ENCODE measurements at places on chromosomes 2 and 18. TPM values are rescaled to one million over a fixed set of nuclear protein-coding genes. Genes with fewer than 3 reads are reported as not detected.

- no peak for DNase-seq
These were observed 69.2 kb downstream of the LONRF2 start for GRCh38 chr2:100252811-100253698.

GRCh38 chr2:156982615-156983014 is 274.9 kb upstream of the GALNT5 start:
- DNase-seq, result no peak

DNA sequence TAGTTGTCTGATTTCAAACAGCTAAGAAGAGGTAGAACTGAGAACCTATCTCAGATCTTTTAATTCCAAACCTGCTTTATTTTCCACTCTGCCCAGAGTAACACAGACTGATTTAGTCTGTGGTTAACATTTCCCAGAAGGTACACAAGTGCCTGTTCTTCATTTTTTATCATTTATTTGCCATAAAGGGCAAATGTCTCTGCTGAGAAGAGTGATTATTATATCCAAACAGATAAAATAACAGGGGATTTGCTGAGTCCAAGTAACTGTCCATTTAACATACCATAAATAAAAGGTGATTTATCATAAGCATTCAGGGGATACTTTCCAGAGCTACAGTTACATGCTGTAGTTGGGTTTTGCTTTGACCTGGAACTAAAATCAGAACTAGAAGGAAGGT is 617.7 kb downstream of the MBD2 start:
- no peak for DNase-seq

- no peak for DNase-seq
These were observed 176.4 kb downstream of the ALK start for GRCh38 chr2:29744976-29745375.

GRCh38 chr2:213751446-213751845 is 467.2 kb downstream of the SPAG16 start:
- DNase-seq, result no peak

GRCh38 chr2:118576109-118576855 is 271.2 kb downstream of the EN1 start:
- DNase-seq, result no peak

DNA sequence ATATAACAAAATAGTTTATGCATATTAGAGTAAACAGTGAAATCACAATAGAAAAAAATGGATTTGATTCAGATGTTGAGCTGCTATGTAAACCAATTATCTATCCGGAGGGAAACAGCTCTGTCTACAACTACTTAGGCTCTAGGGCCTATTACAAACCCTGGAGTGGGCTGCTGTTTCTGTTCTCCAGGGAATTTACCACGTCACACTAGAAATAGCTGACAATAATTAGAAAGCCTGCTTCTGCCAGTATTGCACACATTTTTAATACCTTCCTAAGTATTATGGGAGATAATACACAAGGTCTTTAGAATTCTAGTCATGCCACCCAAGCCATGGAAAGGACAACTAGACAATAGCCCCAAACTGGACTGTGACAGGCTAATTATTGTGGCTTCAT is 411.1 kb downstream of the FIGN start:
- no peak for DNase-seq

DNA sequence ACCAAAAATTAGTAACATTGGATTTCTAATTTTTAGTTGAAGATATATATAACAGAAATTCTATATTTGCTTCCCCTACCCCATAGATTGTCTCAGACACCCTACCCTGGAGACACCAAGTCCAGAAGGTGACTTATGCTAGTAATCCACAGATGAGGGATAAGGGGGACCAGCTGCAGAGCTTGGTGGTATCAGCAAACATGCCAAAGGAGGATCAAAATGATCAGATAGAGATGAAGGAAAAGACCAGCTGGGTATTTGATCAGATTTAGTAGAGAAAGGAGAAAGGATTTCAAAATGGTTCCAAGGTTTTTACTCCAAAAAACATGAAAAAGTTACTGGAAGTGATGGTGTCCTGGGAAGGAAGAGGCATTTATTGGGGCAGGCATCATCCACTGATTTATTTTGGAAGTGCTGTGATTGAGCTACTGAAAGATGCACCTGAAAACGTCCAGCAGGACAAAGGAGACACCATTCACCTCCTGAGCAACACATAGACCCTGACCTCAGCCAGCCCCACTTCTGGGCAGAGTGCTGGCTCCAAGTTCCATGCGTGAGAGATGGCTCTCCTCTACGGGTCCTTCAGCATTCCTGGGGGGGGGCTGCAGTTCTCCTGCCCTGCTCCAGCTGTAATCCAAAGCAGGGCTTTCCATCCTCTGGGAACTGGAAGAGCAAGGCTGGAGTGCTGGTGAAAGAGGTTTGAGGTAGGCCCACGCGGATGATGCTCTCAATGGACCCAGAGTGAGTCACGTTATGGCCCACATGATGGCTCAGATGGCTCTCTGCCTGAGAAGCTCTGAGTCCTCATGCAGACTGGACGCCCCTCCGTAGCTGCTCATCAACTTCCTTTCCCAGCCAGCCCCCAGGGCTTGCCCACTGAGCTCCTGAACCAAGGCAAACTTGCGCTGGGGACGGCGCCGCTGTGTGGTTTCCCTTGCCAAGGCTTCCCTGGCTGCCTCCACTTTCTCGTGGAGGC is 3.7 kb upstream of the LRRFIP1 start:
- no peak for DNase-seq

DNA sequence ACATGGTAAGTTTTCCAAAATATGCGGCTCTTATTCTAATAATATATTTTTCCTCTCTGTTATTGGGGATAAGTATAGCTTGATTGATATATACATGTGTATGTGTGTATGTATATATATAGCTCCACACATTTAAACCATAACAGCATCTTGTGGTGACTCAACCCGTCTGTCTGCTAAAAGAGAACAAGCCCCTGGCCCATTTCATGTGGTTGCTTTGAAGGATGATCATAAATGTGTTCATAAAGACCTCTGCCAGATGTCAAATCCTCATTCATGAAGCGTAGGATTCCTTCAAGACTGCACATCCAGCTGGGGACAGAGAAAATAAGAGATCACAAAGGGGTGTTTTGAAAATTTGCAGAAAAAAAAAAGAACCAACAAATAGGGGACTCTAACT is 79.3 kb downstream of the RHOB start:
- no peak for DNase-seq

GRCh38 chr2:234292205-234292961 is 204.5 kb downstream of the ARL4C start:
- DNase-seq, result no peak

DNA sequence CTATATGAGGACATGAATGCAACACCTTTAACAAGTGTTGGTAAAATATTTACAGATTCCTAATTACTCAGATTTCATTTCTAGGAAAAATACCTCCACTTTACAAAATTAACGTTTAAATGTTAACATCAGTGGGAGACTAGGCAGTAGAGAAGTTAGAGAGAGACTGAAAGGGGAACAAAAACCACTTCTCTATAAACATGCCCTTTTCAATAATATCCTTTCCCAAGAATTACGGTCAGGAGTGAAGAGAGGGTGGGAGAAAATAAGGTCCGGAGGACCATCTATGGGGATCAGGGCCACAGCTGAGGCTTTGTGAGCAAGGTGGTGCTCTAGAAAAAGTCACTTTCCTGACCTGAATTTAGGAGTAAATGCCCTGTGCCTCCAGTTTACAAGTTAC is 65.3 kb upstream of the WIPF1 start:
- DNase-seq, result no peak

- DNase-seq, result no peak
These were observed at the start of gene TOGARAM2 for GRCh38 chr2:28981016-28981441. Gene TOGARAM2 (plus strand): TSS chr2:28981298. CDS start chr2:28994835, 13,537 bp downstream.

DNA sequence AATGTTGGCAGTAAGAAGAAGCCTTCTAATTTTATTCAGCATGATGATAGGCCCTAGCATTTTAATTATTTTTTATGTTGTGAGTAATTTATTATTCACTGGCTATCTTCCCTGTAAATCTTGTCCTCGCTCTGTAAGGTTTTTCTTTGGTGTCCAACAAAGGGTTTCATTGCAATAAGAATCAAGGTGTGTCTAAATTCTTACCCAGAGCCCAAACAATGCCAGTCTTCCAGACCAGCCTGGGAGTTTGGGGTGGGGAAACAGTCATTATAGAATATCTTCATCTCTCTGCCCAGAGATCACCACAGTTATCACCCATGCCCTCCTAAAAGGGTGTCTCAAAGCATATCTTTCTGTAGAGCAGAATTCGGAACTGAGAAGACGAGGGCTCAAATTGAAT is at the start of gene DSG4:
TSS of gene DSG4 (plus strand) at position 301 of the 400 bp plus-strand sequence. CDS start 135 bp downstream, outside the sequence.
- no peak for DNase-seq

- DNase-seq, result no peak
These were observed 27.6 kb downstream of the BCL11A start for GRCh38 chr2:60525899-60526298.

DNA sequence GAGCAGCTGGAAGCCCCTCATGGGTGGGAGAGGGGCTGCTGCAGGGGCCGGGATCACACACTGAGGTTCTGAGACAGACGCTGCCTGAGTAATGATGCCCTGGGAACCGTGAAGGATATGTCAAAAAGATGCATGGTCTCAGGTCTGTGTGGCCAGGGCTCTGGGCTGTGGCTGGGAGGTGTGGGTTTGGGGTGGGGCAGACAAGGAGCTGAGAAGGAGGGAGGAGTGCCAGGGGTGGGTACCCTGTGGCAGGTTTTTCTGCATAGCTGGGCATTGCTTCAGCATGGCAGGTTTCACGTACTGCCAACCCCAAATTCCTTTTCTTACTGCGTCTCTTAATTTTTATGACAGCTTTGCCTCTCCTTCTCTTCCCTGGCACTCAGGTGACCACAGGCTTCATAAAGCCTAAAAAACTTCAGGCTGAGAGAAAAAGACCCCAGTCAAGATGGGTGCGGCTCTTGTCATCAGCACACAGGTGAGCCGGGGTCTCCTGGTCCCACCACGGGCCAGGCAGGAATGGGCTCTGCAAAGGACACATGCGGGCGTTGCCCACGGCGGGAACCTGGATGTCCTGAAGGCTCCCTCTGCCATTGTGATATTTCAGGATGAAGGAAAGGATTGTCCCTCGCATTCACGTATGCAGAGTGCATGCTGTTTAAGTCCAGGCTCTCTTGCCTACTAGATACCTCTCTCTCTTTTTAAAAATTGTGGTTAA is 18.0 kb downstream of the MALL start:
- DNase-seq, result peak; percentile 83

GRCh38 chr2:16151281-16151570 is 210.9 kb downstream of the MYCN start:
- peak; percentile 20 for DNase-seq

GRCh38 chr2:111149882-111150455 is 29.3 kb downstream of the BCL2L11 start:
- no peak for DNase-seq

DNA sequence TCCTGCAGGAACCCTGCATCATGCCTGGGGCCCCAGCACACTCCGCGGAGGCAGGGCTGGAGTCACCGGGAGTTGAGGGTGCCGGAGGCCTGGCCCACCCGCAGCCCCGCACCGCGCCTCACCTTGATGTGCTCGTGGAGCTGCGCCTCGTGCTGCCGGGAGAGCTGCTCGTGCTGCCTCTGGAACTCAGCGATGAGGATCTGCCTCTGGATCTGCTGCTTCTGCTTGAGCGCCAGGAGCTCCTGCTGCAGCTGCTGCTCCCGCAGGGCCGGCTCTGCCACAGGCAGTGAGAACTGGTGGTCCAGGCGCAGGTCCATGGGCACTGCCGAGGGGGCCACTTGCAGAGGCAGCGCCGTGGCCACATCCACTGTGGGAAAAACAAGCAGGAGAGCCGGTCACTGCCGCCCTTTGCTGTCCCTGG is 211.1 kb downstream of the HDAC4 start:
- DNase-seq, result no peak

GRCh38 chr2:221817052-221817451 is 244.9 kb upstream of the EPHA4 start:
- no peak for DNase-seq

GRCh38 chr2:32594573-32594972 is 33.3 kb upstream of the TTC27 start:
- DNase-seq, result no peak

- no peak for DNase-seq
These were observed 2.1 kb downstream of the PROKR1 start for GRCh38 chr2:68645523-68645922.

GRCh38 chr2:148955798-148956197 is 80.8 kb downstream of the KIF5C start:
- DNase-seq, result no peak

GRCh38 chr18:77495982-77496690 is 246.5 kb downstream of the GALR1 start:
- no peak for DNase-seq

- DNase-seq, result no peak
These were observed 3.8 kb upstream of the ANKRD53 start for GRCh38 chr2:70974592-70974991.

DNA sequence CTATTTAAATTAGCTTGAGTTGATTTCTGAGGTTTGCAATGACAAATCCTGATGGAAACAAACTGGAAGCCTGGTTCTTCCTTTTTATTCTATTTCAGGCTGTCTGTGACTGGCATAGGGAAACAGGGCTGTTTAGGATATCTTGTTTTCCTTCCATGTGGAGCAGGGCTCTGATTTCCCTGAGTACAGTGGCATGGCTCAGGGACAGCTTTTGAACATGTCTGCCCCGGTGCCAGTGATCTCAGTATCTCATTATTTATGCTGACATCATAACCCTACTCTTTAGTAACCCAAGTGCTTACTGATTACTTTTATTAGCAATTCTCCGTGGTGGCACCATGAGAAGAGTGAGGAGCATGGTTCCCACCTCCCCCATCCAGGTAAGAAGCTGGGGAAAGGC is 720.3 kb downstream of the GALR1 start:
- DNase-seq, result no peak

DNA sequence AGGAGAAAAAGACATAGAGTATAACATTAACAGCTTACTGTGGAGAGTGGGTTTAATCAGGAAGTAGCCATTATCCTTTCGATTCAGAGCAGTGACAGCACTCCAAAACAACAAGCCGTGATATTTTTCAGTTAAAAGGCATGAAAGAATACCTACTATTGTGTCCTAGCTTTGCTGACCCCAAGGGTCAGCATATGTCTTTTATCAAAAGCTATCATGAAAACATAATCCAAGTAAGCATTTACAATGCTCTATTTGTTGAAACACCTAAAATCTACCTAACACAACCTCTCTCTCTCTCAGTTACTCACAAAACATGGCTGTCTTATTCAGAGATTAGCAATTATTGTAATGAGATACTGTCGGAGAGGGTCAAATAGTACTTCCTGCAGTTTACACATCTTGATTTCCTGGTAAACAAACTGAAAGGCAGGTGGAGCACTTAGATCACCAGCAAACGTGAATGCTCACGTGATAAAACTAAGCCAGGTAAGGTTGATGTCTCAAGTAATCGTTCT is 100.0 kb downstream of the BAZ2B start:
- DNase-seq, result no peak

GRCh38 chr18:61697306-61697909 is 195.4 kb downstream of the RNF152 start:
- no peak for DNase-seq

- DNase-seq, result no peak
These were observed 2.5 kb upstream of the DNAJC10 start for GRCh38 chr2:182713601-182714000.

Gene CYRIA
- total RNA-seq, result 12.5 TPM

Gene ARMC9
- 16.0 TPM for total RNA-seq

Gene NXPH2
- total RNA-seq, result not detected

Gene TCF23
- total RNA-seq, result 7.4 TPM

Gene SERPINB4
- 77.3 TPM for total RNA-seq

Gene SPC25
- not detected for total RNA-seq

Gene GEN1
- 9.6 TPM for total RNA-seq

Gene C2orf78
- not detected for total RNA-seq

Gene IMPACT
- 10.3 TPM for total RNA-seq

Gene CLEC4F
- 0.49 TPM for total RNA-seq

Gene IL36RN
- total RNA-seq, result 0.25 TPM

Gene GPR75
- total RNA-seq, result 5.4 TPM

Gene PRKAG3
- not detected for total RNA-seq

Gene PLEK
- 4.4 TPM for total RNA-seq

Gene TMEM37
- 3.2 TPM for total RNA-seq
